GF-D8 (cell line): ENCODE measurements at places on chromosomes 12 and 14.

GRCh38 chr12:130835436-130835835 lies 3.6 kb downstream of the STX2 start:
- no peak for DNase-seq

DNA sequence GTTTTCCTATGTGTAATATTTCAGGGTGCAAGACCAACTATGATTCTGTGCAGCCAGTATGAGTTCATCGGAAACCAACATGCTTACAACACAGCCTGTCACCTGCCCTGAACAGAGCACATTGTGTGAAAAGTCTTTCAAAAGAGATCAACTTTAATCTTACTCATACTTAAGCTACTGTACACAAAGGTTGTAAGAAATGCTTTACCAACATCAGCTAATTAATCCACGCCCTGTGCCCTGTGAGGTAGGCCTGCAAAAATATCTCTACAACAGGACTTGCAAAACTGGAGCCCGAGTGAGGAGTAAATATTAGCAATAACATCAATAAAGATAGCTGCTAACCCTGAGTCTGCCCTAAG lies 15.1 kb downstream of the APPL2 start:
- DNase-seq = no peak

DNA sequence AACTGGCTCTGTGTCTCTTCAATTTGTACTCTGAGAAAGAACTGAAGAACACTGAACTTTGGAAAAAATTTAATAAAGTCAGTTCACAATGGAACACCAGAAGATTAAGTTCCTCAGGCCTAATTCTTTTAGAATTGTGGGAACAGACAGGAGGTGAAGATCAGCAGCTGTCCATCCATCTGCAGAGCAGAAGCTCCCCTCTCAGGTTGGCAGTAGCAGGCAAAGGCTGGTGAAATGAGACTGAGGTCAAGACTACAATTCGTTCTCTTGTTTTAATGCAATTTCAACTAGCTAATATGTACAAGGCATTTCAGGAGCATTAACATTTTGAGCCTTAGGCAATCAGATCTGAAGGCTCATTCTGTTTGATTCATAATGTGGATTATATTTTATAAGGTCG lies 10.3 kb upstream of the TRHDE start:
- no peak for DNase-seq

GRCh38 chr12:38664661-38665269 lies 240.6 kb downstream of the CPNE8 start:
- peak; percentile 9 for DNase-seq

GRCh38 chr14:58946431-58946830 lies 242.0 kb upstream of the DAAM1 start:
- no peak for DNase-seq

DNA sequence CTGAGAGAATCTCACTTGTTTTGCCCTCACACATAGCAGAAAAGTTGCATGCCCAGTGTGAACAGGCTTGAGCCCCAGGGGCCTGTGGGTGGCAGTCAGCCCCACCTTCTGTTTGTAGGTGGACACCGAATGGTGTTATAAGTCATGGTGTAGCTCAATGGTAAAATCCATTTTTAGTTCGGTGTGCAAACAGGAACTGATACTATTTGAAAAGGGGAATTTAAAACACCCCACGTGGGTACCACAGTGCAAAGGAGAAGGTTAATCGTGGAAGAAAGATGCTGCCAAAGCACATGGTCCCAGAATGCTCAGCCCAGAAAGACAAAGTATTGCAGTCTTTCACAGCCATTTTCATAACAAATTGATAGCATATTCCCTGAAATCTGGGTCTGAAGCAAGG lies 71.8 kb upstream of the GZMB start:
- no peak for DNase-seq

DNA sequence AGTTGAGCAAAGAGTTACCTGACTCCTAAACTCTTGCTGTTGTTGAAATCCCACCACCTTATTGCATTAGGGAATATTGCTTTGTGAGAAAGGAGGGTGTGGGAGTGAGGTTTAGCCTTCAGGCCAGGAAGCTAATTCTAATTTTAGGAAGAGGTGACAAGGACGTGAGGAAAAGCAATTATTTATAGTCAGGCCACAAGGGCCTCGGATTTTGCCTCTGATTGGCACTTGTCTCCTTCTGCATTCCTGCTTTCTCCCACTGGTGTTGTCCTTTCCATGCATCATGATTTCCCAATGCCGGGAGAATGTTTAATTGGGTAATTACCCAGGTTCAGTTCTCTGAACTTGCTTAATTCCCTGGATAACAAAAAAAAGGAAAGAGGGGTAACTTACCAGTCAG lies 37.9 kb upstream of the SLC38A2 start:
- DNase-seq = no peak

- DNase-seq = no peak
Measured at GRCh38 chr12:122989225-122989839, 8.9 kb downstream of the ARL6IP4 start.

DNA sequence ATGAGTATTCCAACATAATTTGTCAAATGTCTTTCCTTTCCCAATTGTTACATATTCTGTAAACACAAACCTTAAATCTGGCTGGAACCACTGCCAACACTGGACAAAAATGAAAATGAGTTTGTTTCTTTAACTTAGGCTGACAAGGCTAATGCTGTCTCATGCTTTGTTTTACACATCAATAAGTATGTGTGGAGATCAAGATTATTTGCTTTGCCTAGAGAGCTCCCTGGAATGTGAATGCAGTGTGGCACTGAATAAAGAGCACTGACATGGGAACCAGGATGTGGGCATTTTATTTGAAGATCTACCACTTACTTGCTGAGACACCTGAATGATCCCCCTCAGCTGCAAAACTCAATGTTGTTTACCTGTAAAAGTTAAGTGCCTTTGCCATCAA lies 61.7 kb downstream of the RALGAPA1 start:
- DNase-seq = no peak

DNA sequence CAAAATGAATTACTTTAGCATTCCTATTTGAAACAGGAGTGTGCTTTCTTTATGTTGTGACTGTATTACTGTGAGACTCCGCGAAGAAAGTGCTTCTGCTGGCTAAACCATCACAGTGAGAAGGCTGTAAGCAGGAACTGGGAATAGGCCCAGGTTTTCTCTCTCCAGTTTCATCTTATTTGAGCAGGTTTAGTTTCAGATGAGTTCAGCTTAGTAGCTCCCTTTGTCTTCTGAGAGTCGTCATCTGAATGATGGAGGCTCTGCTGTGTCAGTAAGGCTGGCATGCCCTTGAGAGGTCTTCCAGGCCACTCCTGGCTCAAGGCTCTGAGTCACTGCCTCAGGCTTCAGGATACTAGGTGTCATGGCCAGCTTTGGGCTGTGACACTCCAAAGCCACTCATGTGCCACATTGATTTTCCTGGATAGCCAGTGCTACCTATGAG lies 205.6 kb upstream of the RGS6 start:
- no peak for DNase-seq

DNA sequence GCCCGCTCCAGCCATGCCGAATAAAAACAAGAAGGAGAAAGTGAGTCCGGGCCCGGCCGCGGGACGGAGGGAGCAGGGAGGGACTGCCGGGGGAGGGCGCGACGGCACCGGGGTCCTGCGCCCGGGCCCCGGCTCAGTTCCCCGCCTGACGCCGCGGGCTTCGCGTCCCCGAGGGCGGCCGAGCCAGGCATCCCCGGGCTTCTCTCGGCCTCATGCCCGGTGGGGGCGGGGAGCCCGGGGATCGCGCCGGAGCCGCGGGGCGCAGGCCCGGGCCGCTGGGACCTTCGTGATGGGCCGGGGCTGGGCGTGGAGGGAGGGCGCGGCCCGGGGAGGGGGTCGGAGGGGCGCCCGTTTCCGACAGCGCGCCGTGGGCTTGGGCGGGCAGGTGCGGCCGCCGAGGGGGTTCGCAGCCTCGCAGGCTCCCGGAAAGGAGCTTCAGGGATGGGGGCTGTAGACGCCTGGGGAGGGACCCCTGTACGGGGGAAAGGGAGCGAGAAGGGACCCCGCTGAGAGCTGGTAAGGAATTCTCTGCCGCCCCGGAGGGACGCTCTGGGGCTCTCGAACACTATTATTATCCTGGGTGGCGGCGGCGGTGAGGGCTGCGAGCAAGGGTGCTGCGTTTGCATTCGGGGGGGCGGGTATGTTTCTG lies 496 bp downstream of the PPP2R5C start:
- DNase-seq = no peak

DNA sequence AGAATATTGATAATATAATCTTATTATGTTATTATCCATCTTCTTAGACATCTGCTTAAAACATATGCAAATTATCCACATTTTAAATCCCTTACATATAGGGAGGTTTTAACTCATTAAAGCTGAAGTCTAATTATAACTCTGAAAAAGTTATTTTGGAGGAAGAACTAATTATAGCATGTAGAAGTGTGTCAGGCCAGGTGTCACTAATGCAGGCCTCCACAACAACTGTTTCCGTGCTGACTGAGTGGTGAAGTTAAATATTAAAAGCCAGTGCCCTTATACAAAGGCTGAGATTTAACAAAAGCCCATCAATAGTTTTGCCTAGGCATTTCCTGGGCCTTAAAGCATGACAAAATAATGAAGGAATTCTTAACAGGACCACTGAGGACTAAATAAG lies 157.4 kb downstream of the LRRK2 start:
- DNase-seq = no peak

DNA sequence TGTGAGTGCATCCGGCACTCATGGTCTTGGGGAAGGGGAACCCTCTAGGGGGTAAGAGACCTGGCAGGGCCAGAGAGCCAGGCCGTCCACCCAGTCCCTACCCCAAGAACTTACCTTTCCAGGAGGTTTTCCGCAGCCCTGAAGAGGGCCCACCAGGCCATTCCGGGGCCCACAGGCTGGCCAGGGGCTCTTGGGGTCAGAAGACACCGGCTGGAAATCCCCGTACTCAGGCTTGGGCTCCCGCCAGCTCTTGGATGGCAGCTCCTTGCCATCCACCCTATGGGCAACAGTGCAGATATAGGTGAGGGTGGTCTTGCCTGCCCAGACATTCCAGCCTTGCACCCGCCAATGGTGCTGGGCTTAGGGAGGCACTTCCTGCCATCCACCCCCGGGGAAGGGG lies 34.6 kb downstream of the NCKAP5L start:
- no peak for DNase-seq

DNA sequence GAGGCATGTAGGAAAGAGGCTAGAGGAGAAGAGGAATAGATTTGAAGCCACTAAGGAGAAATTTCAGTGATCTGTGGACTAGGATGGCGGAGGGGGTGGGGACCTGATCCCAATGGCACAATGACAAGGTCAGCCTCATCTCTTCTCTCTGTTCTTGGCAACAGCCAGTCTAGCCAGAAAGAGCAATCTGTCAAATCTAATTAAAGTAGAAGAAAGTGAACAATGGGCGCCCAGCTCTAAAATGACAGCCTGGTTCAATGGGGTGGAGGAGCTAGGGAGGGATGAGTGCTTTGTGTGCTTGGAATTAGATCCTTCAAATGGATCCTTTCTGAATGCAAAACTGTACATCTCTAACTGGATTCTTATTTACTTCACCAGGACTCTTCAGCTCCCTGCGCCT lies 37.2 kb upstream of the TUBA1C start:
- DNase-seq = no peak

DNA sequence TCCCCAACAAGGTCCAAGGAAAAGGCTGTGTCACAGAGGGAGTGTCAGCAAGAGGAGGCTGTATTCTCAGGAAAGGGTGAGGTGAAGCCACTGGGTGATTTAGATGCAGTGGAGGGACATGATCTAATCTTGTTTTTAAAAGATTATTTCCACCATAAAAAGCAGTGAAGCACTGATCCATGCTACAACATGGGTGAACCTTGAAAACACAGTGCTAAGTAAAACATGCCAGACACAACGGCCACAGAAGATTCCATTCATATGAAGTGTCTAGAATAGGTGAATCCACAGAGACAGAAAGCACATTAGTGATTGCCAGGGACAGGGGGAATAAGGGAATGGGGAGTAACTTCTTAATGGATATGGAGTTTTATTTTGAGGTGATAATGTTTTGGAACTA lies 12.8 kb downstream of the RITA1 start:
- DNase-seq = no peak

DNA sequence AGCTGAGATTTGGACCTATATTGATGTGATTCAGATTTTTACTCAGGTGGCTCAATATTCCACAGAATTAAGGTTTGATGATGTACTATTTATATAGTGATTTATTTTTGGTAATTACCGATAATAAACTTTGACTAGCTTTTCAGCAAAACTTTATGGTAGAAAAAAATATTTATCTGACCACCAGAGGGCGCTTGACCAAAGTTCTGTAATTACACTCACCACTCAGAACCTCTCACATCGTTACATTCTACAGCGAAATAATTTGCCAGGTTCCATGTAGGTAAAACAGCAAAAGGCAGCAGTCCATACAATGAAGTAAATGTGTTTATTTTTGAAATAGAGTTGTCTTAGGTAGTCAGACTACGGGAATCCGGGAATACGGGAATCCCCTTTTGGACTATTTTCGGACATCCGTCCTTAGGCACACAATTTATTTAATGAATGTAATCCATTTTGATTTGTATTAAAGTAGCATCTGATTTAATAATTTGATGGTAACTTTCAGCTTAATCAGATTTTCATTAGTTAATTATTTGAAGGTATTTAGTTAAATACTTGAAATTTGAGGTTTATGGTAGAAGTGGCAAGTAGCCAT lies 143.0 kb upstream of the DDHD1 start:
- no peak for DNase-seq

- no peak for DNase-seq
Measured at GRCh38 chr14:69838881-69839416, 40.3 kb upstream of the SMOC1 start.

- no peak for DNase-seq
Measured at GRCh38 chr14:98242903-98243302, 1029.1 kb downstream of the BCL11B start.

GRCh38 chr14:92684801-92685560 lies 63.4 kb downstream of the LGMN start:
- DNase-seq = no peak

- no peak for DNase-seq
Measured at GRCh38 chr12:119308708-119309456, 25.6 kb upstream of the CCDC60 start.

DNA sequence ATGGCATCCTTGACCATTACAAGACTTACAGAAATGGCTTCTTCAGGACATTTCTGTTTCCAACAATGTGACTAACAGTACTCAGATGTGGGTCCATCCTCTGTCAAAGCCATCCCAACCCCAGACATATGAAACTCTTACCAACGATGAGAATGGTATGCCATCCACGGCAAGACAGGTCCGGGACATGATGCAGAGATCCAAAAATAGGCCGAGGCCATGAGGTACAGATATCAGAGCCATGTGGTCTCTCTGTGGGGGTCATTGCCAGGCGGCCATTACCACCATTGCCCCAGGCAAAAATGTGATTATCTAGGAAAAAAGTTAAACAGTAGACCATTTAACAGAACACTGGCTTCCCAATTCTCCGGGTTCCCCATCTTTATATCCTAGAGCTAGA lies 27.5 kb downstream of the ZC2HC1C start:
- no peak for DNase-seq
